ENCODE measurements at places on chromosomes 12 and 14.

- DNase-seq: no peak
Measured at GRCh38 chr12:91274916-91275315, 92.3 kb upstream of the DCN start.

GRCh38 chr12:18849080-18849479, 111.2 kb downstream of the CAPZA3 start:
- no peak for DNase-seq

GRCh38 chr12:6323340-6323994, 13.0 kb downstream of the PLEKHG6 start:
- DNase-seq: peak; percentile 52

- no peak for DNase-seq
Measured at GRCh38 chr12:5730962-5731361, 214.1 kb downstream of the ANO2 start.

GRCh38 chr14:49637534-49638078, 2.6 kb upstream of the DNAAF2 start:
- no peak for DNase-seq

Data from CD4-positive, alpha-beta memory T cell (primary cell).